ENCODE measurements at places on chromosomes 3 and 15. TPM values are rescaled to one million over a fixed set of nuclear protein-coding genes. Genes with fewer than 3 reads are reported as not detected.

Gene KLF15
- 3.4 TPM for total RNA-seq

Gene MOBP
- total RNA-seq, result not detected

Gene IL17RD
- 2.3 TPM for total RNA-seq

Gene VWA5B2
- not detected for total RNA-seq

Gene TMED3
- 120 TPM for total RNA-seq

Gene HRG
- total RNA-seq, result not detected

Gene SLC27A2
- 1.3 TPM for total RNA-seq

Gene ASB14
- not detected for total RNA-seq

Gene ESYT3
- 1.1 TPM for total RNA-seq
